ENCODE measurements at places on chromosomes 3 and 15. TPM values are rescaled to one million over a fixed set of nuclear protein-coding genes. Genes with fewer than 3 reads are reported as not detected.
A peak's percentile ranks its signal among the peaks of the same experiment; 100 is the strongest.

DNA sequence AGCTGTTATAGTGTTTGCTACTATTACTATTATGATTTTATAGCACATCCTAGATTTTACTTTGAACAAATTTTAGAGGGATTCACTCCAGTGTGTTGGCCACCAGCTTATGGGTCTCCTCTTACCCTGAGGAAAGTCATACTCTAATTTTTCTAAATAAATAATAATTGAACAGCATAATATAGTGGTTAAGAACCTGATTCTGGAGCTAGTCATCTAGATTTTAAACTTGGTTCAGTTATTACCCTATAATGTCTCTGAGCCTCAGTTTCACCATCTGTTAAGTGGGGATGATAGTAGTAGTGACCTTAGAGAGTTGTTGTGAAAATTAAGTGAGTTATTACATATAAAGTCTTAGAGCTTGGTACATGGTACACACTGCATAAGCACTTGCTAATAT lies 30.7 kb upstream of the TOPAZ1 start:
- no peak overlapping the region for H3K27ac ChIP-seq
- no peaks in the 10 kb centered on the region for H3K36me3 ChIP-seq
- DNase-seq: no peak
- H3K4me3 ChIP-seq: no peak overlapping the region
- H3K4me1 ChIP-seq: no peaks in the 10 kb centered on the region

The LHFPL4 gene
- 6.7 TPM for total RNA-seq

GRCh38 chr3:58898513-58898912 lies 151.3 kb downstream of the CFAP20DC start:
- no peak for DNase-seq
- no peak overlapping the region for H3K4me3 ChIP-seq
- peaks cover 13% of the 10 kb centered on the region for H3K4me1 ChIP-seq
- H3K27ac ChIP-seq: no peak overlapping the region
- H3K36me3 ChIP-seq: no peaks in the 10 kb centered on the region

GRCh38 chr3:15288331-15289035 lies 43.9 kb downstream of the SH3BP5 start:
- H3K4me3 ChIP-seq: no peak overlapping the region
- no peaks in the 10 kb centered on the region for H3K27me3 ChIP-seq
- H3K27ac ChIP-seq: no peak overlapping the region
- H3K4me1 ChIP-seq: no peaks in the 10 kb centered on the region
- peaks cover 16% of the 10 kb centered on the region for H3K36me3 ChIP-seq

DNA sequence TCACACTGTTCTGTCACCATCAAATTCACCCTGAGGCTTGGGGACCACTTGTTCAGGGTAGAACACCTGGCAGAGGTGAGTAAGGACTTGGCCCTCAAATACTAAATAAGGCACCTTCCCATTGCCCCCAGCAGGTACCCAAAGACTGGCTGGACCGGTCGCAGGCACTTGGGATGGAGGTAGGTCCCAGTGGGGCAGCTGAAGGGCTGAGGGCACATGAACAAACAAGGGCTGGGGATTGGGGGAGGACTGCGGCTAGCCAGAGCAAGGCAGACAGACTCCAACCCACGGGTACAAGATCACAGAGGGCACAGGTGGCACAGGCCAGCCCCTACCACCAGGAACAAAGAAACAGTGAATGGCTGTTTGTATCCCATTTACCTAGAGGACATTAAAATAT lies 1.9 kb downstream of the MRPS25 start:
- H3K36me3 ChIP-seq: peaks cover 27% of the 10 kb centered on the region
- DNase-seq: peak; percentile 47
- peak overlapping the region; percentile 96 for H3K4me3 ChIP-seq
- no peaks in the 10 kb centered on the region for H3K27me3 ChIP-seq
- H3K27ac ChIP-seq: no peak overlapping the region
- peaks cover 10% of the 10 kb centered on the region for H3K4me1 ChIP-seq

- no peaks in the 10 kb centered on the region for H3K4me1 ChIP-seq
- peaks cover 9% of the 10 kb centered on the region for H3K36me3 ChIP-seq
- DNase-seq: no peak
These were observed 26.7 kb upstream of the SLC12A8 start for GRCh38 chr3:125239266-125239665.

The C3orf22 gene
- not detected for total RNA-seq

The SGO1 gene
- 26.4 TPM for total RNA-seq

DNA sequence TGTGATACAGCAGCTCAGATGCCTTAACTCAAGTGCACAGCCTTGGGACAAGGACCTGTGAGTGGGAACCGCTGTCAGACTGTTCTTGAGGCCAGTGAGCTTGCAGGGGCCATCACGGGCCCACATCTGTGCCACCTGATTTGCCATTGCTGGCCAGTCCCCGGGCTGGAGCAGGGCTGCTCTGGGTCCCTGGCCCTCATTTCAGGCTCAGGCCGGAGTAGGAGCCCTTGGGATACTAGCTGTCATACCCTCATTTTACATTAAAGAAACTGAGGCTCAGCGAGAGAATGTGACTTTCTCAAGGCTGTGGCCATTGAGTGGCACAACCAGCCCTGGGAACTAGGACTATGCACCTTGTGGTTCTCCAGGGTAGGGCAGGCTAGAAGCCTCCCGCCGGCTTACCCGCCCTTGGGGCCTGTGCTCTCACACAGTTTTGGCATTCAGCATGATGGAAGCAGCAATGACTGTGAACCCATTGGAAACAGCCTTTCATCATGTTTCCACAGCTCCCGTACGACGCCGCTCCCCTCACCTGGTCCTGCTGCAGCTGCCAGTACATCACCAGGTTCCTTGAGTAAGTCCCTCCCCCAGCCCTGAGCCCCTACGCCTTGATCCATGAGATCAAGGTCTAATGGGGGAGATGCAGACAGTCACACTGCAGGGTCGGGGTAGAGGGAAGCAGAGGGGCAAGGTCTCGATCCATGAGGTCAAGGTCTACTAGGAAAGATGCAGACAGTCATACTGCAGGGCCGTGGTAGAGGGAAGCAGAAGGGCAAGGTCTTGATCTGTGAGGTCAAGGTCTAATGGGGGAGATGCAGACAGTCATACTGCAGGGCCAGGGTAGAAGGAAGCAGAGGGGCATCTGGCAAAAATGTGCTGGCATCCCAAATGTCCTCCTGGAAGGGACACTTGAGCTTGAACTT lies 42.2 kb downstream of the GOLGA6L10 start:
- no peak overlapping the region for H3K27ac ChIP-seq
- no peaks in the 10 kb centered on the region for H3K4me1 ChIP-seq
- no peaks in the 10 kb centered on the region for H3K27me3 ChIP-seq
- H3K36me3 ChIP-seq: no peaks in the 10 kb centered on the region
- no peak overlapping the region for H3K4me3 ChIP-seq

GRCh38 chr3:146024260-146024659 lies 136.7 kb downstream of the PLOD2 start:
- H3K27ac ChIP-seq: no peak overlapping the region
- DNase-seq: no peak
- H3K36me3 ChIP-seq: no peaks in the 10 kb centered on the region
- H3K4me3 ChIP-seq: no peak overlapping the region

The SLC22A13 gene
- total RNA-seq: 0.33 TPM

The ZNF385D gene
- total RNA-seq: 1.1 TPM

GRCh38 chr15:96338766-96339618 lies 8.5 kb downstream of the NR2F2 start:
- peak; percentile 47 for DNase-seq
- H3K4me3 ChIP-seq: peak overlapping the region; percentile 87
- peak overlapping the region; percentile 57 for H3K27ac ChIP-seq
- no peaks in the 10 kb centered on the region for H3K36me3 ChIP-seq
- H3K27me3 ChIP-seq: peaks cover 75% of the 10 kb centered on the region
